ENCODE measurements at places on chromosomes 5 and 9.

GRCh38 chr5:6755519-6755918, 42.3 kb downstream of the TENT4A start:
- no peak for DNase-seq

GRCh38 chr9:138099803-138100598, 222.4 kb downstream of the CACNA1B start:
- no peak for DNase-seq

DNA sequence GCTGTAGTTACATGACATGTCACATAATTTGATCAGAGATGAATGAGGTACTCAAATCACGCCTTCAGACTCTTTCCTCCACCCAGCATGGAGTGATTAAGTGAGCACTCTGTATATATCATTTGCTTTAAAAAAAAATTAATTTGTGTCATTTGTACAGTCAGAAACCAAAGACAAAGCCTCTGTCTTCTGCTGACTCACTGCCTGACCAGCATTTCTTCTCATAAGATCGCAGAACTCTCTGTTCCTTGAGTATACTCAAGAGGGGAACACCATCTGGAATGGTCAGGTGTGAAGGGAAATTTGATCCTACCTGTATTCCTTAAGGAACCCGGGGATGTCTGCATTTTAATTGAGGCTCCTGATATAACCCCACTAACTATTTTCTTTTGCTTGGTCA, 254.4 kb downstream of the FAM114A2 start:
- DNase-seq = no peak

GRCh38 chr9:127446713-127447415, 4.3 kb downstream of the RPL12 start:
- DNase-seq = no peak

GRCh38 chr5:162068936-162069335, 1.4 kb downstream of the GABRG2 start:
- DNase-seq = no peak

GRCh38 chr5:176570044-176570443, 20.9 kb downstream of the CDHR2 start:
- no peak for DNase-seq

DNA sequence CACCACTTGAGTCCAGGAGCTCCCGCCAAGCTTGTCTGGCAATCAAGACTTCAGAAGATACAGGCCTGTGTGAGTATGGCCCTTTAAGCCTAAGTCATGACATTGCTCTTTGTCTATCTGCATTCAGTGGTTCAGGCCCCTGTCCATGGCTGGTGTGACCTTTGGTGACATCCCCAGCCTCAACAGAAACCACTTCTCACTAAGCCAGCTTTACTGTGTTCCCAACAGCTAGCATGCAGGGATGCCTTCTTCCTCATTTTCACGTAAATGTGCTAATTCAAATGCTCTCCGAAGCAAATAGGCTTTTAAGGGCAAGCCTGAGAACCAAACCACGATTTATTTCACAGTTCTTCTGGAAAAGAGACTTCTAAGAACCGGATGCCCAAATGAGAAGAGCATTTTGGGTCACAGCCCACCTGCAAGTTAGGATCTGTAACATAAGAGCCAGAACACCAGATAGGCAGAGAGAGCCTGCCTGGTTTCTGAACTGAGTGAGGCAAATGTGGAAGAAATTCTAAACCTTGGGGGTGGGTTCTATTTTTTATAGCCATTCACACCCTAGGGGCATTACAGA, 14.9 kb downstream of the CD180 start:
- no peak for DNase-seq

DNA sequence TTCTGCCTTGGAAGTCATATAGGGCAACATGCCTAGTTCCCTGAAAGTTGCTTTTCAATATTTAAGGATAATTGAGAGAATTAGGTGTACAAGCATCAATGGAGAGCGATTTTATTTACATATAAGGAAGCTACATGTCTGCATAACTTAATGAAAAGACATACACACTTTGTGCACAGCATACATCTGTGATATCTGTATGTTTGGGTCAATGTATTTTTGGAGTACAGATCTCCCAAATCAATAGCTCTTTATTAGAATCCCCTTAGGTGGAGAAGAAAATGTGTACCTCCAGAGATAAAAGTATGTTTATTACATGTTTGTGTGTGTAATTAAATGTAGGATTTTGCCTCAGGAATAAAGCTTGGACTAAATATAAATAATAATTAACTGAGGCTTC, 373.7 kb upstream of the CCNH start:
- no peak for DNase-seq

DNA sequence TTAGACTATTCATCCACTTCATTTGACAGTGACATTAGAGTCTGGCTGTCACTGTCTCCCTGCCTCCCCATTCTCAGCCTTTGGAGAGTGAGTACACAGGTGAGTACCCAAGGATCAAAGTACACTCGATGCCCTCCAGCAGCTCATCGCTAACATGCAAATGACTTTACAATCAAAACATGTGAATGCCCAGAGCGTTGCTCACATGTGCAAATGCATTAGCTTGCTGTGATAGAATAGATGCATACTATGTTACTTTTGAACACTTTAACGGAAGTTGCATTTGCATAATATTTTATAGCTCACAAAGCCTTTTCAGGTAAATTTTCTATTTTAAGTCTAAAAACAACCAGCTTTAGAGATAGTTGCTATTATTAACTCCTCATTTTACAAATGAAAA, 107.6 kb downstream of the SYK start:
- DNase-seq = no peak

- no peak for DNase-seq
Measured at GRCh38 chr9:101618698-101619097, 23.9 kb upstream of the PPP3R2 start.

DNA sequence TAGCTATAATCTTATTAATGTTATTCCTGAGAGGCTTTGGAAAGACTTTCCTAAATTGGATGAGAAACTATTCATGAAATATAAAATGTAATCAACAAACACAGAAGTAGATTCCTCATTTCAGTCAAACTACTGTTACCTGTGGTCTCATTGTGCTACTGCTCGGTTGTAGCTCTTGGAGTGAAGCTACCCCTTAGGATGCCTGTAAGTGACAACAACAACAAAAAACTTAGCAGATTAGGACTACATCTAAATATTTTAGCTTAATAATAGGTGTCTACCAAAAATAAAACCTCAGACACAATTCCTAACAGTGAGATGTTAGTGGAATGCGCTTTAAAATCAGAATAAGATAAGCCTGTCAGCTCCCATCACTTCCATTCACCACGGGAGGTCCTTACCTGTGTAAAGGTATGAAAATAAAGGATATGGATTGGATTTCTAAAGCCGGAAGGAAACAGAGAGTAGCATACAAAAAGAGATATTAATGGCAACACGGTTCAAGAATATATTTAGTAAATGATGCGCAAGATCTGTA, 369.2 kb downstream of the OSTF1 start:
- no peak for DNase-seq

- no peak for DNase-seq
Measured at GRCh38 chr9:18874069-18874468, 158.9 kb downstream of the SAXO1 start.

GRCh38 chr9:87300915-87301314, 196.8 kb upstream of the DAPK1 start:
- DNase-seq = no peak

DNA sequence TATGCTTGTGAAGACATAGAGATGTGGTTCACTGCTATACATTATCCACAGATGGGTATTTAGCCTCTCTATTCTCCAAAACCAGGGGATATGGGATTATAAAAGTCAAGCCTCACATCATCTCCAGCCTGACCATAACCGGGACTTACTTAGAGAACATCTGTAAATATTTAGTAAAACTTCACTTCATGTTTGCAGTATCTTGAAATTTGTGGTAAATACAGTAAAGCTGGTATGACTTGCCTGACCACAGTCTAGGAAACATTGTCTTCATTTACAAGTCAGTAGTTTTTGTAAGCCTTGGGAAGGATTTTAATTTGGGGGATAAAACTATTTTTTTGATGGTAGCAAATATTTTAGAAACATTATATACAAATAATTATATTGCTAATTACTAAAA, 64.2 kb downstream of the MAST4 start:
- no peak for DNase-seq

GRCh38 chr5:56080375-56081052, 85.8 kb upstream of the IL6ST start:
- DNase-seq = no peak

DNA sequence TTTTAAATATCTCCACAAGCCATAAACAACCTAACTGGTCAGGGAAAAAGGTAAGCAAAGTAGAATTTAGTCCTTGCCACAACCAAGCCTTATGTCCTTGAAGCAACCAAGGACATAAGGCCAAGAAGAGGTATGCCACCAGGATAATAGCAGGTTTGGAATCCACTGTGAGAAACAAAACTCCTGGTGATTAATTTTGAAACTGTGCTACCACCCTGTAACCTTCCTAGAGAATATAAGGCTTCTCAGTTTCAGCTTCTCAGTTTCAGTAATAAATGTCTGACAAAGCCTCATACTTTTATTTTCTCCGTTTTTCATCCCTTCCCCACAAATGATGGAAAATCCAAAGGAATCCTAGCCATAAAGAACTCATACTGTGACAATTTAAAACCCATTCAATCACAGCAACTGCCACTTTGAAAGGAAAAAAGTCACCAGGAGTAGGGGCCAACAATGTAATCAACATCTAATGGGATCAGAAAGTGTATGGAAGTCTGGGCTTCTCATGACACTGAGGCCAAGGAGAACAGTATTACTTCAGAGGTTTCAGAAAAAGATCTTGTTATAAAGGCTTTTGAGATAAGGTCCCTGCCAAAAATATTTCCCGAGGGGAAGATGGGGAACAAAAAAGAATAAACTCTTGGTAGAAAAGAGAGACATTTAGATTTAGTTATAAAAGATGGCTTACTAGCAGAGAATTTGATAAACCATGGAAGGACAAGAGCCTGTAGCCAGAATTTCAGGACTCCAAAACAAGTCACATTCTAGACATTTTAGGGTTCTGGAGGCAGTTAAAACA, 189.2 kb downstream of the TSSK1B start:
- no peak for DNase-seq

- no peak for DNase-seq
Measured at GRCh38 chr5:172497591-172498255, 43.4 kb upstream of the SH3PXD2B start.

DNA sequence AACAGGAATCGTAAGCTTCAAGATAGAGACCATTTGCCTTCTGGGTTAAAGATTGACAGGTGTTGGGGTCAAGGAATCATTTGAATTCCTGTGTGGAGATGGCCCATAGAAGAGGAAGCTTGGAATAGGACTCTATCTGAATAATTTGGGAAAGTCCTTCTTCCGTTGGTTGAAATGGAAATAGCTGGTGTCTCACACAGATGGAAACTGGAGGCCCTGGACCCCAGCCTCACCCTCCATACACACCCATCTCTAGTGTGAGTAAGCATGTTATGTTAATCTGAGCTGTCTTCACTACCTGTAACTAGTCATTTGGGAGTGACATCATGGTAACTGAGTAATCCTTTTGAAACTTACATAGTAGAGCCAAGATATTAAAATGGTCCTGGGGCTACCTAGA, 184.4 kb downstream of the CD180 start:
- DNase-seq = no peak

DNA sequence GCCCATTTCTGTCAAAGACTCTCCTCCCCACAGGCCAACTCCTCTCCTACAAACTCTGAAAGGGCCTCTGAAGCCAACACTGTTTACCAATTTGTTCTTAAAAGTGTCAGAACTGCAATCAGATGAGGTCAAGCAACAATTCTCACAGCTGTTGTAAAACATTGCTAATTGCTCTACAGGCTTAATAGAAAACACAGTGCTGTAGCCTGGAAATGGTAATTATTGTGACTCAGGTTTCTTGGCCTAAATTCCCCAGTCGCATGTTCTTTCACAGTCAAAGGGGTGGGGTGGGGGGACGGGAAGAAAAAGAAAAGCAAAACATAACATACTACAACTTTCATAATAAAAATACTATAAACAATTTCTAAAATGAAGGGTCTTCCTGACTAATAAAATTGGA, 343.2 kb downstream of the DMAC1 start:
- no peak for DNase-seq

DNA sequence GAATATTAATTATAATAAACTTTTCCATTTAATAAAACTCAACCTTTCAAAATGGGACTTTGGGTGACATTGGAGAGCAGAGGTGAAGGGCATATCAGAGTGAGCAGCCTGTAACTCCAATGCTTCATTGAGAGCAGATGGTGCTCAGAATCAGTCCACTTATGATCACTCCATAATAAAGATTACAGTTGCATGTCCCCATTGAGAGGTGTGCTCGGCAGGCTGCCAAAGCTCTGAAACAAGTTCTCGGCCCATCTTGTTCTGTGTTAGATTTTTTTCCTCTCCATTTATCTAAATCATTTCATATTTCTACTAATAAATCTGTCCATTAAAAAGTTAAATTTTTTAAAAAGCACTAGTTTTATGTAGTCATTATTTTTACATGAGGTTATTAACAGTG, 1786.4 kb upstream of the WWC1 start:
- DNase-seq = no peak

GRCh38 chr9:6681957-6682501, 36.5 kb upstream of the GLDC start:
- no peak for DNase-seq

- DNase-seq = no peak
Measured at GRCh38 chr5:148831590-148832565, 5.5 kb downstream of the ADRB2 start.

- no peak for DNase-seq
Measured at GRCh38 chr9:98364086-98364485, 108.6 kb upstream of the TBC1D2 start.

DNA sequence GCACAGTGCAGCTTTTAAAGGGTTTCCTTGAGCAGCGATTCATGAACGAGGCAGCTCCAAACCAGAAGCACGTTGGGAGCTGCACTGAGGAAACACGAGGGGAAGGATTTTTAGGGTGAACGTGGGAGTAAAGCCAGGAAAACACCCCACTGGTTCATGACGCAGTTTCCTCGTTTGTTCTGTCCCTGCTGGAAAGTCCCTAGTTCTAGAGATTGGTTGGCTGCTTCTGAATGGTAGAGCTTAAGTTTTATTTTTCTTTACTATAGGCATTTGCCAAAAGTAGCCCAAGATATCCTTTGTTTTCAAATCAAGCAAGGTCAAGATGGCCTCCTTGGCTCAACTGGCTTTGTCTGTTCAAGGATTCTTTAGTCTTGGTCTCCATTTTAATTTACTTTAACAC, 116.5 kb upstream of the CACNA1B start:
- no peak for DNase-seq

- DNase-seq = no peak
Measured at GRCh38 chr9:108668191-108668937, 187.4 kb downstream of the ACTL7B start.

- DNase-seq = no peak
Measured at GRCh38 chr5:137206030-137206715, 293.0 kb downstream of the SPOCK1 start.

DNA sequence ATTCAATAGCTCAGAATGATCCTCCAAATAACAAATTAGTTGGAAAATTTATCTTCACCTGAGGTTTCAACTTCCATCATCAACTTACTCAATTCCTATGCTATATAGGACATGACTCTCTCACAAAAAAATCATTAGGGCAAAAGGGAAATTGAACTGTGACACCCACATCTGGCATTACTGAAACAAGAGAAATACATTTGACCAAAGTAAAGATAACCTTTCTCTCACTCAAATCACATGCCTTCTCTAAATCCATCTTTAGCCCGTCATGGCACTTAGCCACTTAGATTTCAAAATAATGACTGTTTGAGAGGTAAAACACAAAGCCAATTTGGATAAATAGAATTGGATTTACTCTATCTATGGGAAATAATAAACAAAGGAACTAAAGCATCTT, 126.4 kb downstream of the ADAMTS6 start:
- DNase-seq = no peak

Measured in stimulated activated CD4-positive, alpha-beta T cell treated with anti-CD3 and anti-CD28 coated beads, Interleukin-2, amount 100 ng/mL, for 48 hours (primary cell).